Stimulated activated CD8-positive, alpha-beta memory T cell treated with anti-CD3 and anti-CD28 coated beads, Interleukin-15, amount 100 ng/mL, for 48 hours (primary cell): ENCODE measurements at places on chromosomes 16 and 17.
A peak's percentile ranks its signal among the peaks of the same experiment; 100 is the strongest.

- no peak for DNase-seq
Measured at GRCh38 chr16:24686678-24687077, 42.8 kb upstream of the TNRC6A start.

- no peak for DNase-seq
Measured at GRCh38 chr17:9765322-9765721, 26.1 kb downstream of the DHRS7C start.

DNA sequence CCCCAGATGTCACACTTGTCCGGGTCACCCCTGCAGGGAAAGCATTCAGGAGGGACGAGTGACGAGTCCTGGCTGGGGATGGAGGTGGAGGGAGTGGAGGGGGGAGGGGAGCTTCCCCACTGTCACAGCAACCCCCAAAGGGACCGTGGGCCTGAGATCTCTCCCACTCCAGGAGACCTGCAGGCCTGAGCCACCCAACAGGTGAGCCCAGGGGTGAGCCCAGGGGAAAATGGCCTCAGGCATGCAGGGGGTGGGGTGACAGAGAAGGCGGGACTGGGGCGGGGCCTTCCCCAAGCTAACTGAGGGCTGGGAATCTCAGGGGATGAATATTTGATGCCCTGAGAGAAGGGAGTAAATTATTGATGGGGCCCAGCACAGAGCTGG, 2.4 kb downstream of the USH1G start:
- DNase-seq: no peak

- DNase-seq: no peak
Measured at GRCh38 chr17:44557651-44558285, 484 bp downstream of the FZD2 start.

- DNase-seq: no peak
Measured at GRCh38 chr16:11994143-11995119, 17.9 kb downstream of the SNX29 start.

DNA sequence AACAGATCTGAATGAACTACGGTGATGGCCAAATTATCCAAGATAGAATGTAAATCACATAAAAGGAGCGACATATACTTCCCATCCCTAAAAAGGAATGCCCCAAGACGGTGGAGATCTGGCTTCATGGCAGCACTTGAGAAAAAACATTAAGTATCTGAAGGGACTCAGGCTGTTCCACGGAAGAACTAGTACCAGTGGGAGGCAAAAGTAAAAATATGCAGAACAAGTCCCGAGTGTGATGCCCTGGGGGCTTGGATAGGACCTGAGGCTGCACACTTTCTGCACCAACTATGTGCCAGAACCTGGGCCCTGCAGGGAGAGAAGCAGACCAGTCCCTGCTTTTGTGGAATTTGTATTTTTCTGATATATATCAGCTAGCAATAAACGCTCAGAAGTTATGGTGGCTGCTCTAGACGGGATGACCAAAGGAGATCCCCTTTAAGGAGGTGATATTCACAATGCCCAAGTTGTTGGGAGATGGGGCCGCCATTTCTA, 539 bp upstream of the CKLF start:
- DNase-seq: no peak

- no peak for DNase-seq
Measured at GRCh38 chr17:51319186-51319585, 58.8 kb downstream of the UTP18 start.

DNA sequence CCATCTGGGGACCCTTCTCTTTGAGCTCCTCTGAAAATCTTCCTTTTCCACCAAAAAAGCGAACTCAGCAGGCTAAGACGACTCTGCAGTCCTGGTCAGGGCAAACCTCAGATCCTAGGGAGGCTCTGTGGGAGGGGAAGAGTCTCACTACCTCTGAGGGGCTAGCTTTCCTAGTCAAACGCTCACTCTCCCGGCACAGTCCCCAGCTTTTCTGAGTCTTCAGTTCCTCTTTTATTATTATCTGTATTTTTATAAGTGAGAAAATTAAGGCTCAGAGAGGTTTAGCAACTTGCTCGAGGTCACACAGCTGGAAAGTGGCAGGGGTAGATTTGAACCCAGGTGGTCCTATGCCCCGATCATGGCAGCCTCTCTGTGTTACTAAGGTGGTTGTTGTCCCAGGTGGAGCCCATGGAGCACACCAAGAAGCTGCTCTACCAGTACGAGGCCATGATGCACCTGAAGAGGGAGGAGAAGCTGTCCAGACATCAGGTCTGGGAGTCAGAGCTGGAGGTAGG, 9.1 kb upstream of the KATNB1 start:
- no peak for DNase-seq

DNA sequence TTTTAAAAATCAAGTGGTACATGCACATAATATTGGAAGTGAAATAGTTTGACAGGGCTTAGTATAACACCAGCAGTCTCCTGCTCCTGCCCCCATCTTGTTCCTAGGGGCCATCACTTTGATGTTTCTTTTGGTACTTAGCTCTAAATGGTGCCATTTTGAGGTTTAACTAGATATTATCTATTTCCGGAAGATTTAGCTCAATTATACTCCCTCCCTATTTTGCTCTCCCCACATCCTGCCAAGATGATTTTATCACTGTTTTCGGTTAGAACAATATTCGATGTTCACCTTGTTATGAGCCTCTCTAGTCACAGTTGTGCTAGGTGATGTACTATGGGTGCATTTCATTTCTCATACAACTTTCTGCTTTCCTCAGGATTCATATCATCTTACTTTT, 20.0 kb upstream of the SLC35G3 start:
- DNase-seq: no peak

DNA sequence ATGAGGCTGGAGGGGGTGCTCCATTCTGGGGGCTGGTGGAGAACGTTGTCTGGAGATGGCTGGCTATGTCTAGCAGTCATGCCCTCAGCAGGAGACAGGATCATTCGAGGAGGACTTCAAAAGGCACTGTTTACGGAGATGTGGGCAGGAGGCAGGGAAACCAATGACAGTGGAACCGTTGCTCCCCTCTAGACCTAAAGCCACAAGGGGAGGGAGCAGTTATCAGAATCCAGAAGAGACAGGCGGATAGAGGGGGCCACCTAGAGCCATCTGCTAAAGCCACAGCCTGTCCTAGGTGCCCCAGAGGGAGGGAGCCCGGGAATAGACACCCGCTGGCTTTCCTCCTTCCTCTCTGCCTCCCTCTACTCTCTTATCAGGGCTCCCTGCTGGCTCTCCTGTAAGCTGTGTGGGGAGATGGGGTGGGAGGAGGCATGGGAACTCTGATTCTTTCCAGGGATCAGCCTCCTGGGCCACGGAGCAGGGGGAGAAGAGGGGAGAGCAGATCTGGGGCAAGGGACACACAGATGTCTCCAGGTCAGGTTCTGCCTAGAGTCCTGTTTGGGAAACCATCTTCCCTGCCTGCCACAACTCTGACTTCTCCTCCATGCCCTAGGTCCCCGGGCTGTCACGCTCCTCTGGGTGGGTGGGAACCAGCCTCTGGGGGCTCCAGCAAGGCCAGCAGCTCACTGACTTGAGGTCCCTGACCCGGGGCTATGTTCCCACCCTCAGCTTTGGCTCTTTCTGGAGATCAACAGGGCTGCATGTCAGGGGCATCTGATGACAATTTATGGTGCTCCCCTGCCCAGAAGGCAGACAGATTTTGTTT, 42.3 kb downstream of the IRX3 start:
- DNase-seq: no peak

DNA sequence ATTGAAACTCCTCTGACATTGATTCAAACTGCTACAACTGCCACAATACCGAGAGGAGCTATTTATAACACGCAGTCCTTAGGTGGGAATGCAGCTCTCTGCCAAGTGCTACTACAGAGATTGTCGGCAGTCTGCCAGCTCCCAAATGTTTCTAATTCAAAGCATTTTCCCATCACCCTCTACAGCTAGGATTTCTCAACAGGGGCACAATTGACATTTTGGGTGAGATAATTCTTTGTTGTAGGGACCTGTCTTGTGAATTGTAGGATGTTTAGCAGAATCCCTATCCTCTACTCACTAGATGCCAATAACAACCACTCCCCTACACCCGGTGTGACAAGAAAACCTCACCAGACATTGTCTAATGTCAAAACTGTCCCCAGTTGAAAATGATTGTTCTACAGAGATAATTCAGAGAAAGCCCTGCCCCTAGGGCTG, 7.8 kb upstream of the N4BP1 start:
- DNase-seq: no peak

DNA sequence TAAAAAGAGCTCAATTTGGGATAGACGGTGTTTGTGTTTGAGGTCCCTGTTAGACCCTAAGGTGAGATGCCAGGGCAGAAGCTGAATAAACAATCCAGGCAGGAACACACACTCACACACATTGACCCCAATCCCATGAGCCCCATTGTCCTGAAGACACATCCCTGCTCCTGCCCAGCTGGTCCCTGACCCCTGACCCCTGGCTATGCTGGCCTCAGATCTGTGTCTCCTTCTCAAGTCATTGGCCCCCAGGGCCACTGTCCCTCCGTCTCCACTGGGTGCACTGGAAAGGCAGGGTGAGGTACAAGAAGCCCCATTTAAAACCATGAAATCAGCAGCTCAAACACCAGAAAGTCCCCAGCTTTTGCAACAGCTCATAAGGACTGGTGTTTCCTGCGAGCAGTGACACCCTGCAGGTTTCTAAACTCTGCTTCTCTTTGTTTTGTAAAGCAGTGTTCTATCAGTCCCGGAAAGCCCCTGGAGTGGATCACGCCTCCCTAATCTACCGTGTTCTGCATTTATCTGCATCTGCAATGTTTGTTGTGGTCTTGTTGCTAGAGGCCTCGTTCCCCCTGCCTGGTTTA, 18.0 kb upstream of the ASGR2 start:
- peak; percentile 19 for DNase-seq

DNA sequence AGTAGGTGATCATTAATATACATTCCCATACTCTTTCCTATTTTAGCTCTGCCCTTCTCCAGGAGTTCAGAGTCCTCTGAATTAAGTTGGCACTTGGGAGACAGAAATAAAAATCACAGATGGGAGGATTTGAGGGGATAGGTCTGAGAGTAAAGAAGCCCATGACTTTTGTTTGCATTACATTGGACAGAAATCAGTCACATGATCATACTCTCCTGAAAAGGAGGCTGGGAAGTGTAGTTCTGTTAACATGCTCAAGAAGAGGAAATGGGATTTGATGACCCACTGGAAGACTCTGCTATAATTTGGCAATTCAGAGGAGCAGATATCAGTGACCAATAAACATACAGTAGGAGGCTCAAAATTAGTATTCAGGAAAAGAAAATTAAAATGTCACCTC, 674.9 kb upstream of the C16orf82 start:
- DNase-seq: no peak

GRCh38 chr17:49548506-49549310, 27.0 kb upstream of the NXPH3 start:
- DNase-seq: no peak

DNA sequence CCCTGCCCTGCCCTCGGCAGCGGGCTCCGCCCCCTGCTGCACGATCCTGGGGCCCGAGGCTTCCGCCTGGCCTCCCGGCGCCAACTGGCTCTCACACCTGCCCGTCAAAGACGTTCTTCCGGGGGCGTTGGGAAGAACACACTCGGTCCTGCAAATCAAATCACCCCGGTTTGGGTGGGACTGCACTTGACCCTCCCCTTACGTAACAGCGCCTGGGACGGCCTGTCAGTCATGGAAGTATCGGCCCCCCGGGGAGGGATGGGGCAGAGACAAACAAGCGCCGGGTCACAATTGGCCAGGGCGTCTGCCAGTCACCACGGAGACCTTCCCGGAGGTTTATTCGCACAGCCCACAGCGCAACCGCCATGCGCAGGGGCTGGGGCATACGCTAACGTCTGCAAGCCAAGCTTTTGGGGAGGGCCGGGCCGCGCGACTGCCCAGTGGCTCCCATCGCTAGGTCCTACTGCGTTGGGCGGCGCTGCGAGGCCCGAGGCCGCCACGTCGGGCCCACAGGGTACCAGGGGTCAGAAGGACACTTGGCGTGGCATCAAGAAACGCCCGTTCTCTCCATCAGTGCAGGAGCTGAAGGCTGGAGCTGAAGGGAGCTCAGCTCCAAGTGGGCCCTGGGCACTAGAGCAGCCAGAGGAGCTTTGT, 388 bp upstream of the AKTIP start:
- DNase-seq: peak; percentile 100

DNA sequence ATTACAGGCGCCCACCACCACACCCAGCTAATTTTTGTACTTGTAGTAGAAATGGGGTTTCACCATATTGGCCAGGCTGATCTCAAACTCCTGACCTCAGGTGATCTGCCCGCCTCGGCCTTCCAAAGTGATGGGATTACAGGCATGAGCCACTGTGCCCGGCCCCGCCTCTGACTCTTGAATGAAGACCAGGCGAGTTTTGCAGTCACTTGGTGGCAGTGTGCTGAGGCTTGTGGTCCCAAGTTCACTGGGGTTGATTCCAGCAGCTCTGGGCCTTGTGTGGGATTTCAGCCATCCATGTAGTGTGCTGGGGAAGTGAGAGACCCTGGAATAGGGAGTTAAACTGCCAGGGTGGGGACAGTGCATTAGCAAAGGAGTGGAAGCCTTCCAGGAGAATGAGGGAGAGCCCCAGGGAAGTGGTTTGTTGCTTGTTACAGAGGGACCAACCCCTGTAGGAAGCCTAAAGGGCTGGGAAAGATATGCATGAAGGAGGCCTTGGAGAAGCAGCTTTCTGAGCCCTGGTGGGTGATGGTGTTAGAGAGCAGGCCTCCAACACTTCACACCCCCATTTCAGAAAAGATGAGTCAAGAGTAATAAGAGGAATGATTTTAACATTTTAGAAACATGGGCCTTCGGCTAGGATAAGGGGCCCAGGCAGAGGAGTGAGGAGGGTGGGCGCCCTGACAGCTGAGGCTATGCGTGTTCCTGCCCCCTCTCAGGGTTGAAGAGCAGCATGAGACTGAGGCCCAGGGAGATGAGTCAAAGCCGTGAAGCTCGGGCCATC, 14.5 kb downstream of the PSKH1 start:
- DNase-seq: no peak

GRCh38 chr16:19294156-19294649, 8.7 kb downstream of the CLEC19A start:
- DNase-seq: peak; percentile 24

DNA sequence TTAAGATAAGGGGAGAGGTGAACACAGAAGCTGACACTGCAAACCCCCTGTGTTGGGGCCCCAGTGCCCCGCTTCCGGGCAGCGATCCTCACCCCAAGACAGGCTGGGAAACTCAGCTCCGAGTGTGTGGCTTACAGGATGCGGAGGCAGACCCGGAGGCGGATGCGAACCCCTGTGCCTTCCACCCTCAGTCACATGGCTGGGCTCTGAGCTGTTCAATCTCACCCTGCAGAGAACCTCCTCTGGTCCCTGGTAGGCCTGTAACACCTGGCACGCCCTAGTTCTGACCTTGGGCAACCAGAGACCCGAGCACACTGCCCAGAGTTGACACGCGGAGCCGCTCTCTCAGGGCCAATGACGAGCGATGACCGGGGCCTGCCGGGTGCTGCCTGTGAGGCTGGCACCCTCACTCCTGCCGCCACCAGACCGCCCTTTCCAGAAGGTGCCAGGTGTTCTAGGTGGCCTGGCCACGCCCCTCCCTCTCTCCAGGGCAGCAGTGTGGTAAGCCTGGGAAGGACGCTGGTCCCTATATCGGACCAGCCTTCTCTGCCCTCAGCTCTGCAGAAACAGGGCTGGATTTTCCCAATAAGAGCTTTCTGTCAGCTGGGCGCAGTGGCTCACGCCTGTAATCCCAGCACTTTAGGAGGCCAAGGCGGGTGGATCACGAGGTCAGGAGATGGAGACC, 23.3 kb downstream of the MEAK7 start:
- DNase-seq: no peak

GRCh38 chr16:82585675-82586074, 41.1 kb upstream of the CDH13 start:
- DNase-seq: no peak
